ENCODE measurements at places on chromosomes 7 and 10.

GRCh38 chr7:19982841-19983835, 209.7 kb upstream of the TMEM196 start:
- DNase-seq, result peak; percentile 58

- DNase-seq, result no peak
Observed at GRCh38 chr10:114388275-114388674, 16.0 kb downstream of the AFAP1L2 start.

DNA sequence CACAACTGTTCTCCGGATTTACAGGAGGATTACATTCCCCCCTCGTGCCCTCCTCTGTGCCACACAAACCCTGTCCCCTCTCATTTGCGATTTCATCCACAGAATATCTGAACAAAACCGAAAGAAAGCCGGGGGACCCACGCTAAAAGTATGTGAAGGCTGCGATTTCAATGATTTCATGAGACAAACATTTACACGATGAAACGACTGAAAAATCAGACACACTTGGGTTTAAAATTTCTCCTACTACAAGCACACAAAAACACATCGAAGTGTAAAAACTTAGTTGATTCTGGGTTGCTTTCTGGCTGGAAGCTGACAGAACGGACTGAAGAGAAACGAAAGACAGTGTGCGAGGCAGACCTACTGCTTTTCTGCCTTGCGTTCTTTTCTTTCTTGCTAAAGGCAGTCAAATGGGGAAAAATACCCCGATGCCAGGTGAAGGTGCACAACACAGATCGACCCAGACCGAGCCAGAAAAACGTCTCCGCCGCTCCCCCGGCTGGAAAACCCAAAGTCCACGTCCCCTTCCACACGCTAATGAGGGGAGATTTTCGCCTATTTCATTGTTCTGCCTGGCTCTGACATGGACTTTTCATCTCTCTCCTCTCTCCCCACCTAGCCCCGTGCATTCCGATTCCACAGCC, 1.2 kb downstream of the HIPK2 start:
- DNase-seq, result no peak

DNA sequence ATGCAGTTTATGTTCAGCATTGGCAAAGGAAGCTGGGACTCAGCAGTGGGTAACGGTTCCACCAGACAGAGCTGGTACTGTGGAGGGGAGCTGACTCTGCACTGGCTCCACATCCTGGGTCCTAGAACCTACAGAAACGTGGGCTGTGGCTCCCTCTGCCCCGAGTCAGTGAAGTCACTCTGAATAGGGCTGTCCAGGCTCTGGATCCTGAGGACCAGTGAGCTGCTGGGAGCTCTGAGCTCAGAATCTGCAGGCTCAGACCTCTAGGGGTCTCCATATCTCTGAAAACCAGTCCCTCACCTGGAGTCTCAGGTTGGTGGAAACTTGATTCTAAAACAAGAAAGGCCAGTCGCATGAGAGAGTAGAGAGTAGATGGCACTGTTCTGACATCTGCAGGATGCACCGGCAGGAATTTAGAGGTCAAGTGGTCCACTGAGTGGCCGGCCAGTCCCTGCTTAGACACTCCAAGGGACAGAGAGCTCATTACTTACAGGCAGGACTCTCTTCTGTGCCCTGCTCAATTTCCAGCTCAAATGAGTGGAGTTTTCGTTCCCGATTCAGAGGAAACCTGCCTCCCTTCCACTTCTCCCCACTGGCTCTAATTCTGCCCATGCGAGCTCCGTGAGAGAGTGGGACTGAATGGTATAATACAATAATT, 18.6 kb downstream of the NPFFR1 start:
- DNase-seq, result no peak

DNA sequence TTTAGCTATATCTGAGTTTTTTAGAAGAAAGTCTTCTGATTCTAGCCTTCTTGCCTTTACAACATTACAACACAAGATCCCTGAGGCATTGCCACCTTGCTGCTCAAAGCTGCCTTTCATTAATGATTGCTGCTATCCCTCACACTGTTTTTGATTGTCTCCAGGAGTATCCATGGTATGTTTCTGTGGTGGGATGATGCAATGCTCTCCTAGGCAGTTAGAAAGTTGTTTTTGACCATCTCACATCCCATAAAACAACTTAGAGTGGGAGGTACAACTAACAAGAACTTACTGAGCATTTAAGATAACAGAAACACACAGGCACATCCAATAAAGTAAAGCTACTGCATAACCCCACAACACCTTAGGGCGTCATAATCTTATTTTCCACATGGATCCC, 1156.0 kb upstream of the LRRTM3 start:
- no peak for DNase-seq

- no peak for DNase-seq
Observed at GRCh38 chr10:26378861-26379294, 59.3 kb upstream of the APBB1IP start.

GRCh38 chr7:7352845-7353244, 170.5 kb downstream of the C1GALT1 start:
- DNase-seq, result no peak

- no peak for DNase-seq
Observed at GRCh38 chr10:131849591-131850382, 51.0 kb upstream of the PPP2R2D start.

- no peak for DNase-seq
Observed at GRCh38 chr10:125846894-125847293, 23.5 kb downstream of the BCCIP start.

DNA sequence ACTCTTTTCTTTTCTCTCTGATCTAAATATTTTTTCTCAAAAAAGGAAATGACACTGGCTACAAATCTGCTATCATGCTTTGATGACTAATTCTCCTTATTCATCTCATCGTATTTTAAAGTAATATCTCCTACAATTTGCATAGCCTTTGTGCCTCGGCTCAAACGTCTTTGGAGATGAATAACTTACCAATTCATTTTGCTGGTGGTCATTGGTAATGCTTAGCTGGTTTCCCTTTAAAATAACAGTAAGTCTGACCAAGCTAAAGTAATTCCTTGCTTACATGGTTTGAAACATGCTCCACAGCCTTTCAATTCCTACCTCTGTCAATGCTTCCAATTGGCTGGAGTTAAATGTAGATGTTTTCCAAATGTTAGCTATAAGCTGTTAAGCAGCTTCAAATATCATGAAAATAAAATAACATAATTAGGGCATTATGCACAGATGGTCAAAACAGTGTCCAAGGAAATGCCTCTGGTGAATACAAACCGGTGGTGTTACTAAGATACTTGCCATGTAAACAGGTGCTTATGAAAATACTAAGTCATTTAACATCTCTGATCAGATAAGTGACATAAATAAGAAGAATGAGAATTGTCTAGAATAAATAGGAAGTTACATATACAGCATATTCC, 435.0 kb downstream of the POM121L12 start:
- peak; percentile 35 for DNase-seq

- no peak for DNase-seq
Observed at GRCh38 chr10:3803927-3804741, 19.1 kb upstream of the KLF6 start.

GRCh38 chr7:8561449-8561848, 128.0 kb downstream of the NXPH1 start:
- no peak for DNase-seq

- no peak for DNase-seq
Observed at GRCh38 chr10:80493522-80494051, 39.5 kb downstream of the TSPAN14 start.

DNA sequence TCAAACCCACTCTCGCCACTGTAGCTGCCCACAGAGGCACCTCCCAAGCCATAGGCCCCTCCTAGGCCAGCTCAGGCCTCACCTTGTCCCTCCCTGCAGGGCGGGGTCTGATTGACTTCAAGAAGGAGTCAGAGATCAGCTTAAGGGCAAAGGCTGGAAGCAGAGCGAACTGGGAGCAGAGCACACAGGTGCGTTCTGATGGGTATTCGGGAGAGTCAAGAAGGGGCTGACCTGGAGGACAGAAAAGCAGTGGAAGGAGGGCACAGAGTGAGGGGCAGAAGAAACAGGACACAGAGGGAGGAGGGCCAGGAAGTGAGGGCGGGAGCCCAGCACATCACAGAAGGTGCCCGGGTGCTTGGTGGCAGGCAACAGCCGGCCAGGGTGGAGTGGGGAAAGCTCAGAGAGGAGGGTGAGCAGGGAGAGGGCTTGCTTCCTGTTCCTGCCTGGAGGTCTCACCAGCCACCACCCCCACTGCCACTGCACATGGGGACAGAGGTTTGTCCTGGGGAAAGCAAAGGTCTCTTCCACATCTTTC, at the start of gene AOC1:
AOC1 (plus strand) TSS at position 147 of the 535 bp plus-strand sequence. CDS start 3,954 bp downstream, outside the sequence.
- DNase-seq, result no peak

DNA sequence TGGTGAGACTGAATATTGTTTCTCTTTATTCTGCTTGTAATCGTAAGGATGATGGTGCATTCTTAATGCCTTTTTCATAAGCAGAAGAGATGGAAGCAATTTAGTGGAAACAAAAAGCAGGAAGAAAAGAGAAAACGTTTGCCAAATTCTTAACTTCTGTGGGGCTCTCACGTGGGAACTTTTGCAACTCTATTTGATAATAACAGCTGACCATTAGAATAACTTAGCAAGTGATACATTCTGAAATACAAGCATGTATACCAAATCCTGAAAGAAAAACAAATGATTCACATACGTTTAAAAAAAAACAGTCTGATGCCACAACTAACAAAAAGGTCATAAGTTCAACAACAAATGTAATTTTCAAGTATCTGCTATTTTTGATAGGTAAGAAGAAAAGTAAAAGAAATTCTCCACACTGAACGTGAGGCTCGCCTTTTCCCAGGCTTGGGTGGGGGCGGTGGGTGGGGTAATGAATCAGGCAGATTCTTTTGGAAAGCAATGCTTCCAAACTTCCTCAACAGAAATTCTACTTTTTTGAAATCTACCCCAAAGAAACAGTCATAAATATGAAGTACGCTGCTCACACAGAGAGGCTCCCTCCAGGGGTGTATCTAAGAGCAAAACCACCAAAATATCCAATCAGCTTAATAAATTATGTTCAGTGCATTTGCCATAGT, 446.2 kb upstream of the MGMT start:
- no peak for DNase-seq

DNA sequence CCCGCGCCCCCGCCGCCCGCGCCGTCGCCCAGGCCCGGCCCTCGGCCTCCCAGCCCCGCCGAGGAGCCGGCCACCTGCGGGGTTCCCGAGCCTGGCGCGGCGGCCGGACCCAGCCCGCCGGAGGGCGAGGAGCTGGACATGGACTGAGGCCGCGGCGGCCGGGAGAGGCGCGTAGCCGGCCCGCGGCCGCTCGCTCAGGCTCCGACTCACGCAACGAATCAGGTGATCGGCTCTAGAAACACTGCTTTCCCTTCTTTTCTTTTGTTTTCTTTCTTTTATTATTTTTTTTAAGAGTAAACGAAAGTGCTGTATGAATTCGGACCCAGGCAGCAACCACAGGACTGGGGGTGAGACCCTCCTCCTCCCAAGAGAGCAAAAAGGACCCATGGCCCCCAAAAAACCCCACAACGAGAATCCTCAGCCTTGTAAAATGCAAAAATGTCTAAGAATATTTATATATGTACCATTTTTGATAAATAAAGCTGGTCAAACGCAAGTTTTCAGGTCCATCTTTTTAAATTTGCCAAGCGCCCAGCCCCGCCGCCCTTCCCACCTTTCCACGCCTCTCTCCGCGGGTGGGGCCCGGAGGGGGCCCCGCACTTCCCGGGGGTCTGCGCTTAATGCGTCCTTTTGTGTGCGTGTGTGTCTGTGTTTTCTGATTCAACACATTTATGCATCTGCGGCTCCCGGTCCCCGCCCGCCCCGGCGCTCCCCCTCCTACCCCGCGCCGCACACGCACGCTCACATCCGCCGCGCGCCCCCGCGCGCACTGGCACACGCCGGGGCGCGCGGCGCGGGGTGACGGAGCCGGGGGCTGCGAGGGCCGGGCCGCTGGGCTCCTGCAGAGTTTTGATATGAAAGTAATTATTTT, 4.4 kb downstream of the UNCX start:
- no peak for DNase-seq

DNA sequence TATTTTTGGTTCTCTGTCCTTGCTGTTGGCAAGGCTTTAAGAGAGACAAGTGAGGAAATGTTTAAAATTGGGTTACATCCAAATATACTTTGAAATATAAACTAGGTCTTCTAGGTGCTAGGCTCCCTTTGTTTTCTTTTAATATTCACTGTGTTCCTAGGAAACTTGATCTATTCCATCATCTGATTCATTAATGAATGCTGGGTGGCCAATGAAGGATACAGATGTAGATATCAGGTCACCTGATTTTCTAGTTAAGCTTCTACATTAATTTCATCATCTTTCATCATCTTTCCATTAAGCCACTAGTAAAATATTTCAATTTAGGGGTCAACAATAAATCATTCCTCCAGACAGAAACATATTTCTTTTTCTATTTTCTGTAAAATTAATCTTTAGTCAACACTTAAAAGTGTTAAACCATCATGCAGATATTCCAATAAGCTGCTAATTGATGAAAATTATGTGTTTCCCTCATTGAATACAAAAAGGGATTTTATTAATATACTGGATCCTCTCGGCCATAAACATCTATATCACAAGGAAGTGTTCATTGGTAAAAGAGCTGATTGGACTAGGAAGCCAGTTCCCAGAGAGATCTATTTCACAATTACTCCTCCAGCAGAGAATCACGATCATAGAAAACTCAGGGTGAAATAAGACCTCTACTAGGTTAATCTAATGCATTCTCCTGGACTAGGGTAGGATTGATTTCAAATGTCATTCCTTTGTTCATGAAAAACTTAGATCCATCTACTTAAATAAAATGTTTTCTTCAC, 14.7 kb downstream of the HGF start:
- DNase-seq, result no peak

GRCh38 chr7:1520539-1521234, 9.8 kb upstream of the MAFK start:
- no peak for DNase-seq

GRCh38 chr10:34241226-34242000, 573.7 kb downstream of the PARD3 start:
- DNase-seq, result peak; percentile 10

- DNase-seq, result no peak
Observed at GRCh38 chr10:14585287-14586193, 189.2 kb downstream of the FAM107B start.

DNA sequence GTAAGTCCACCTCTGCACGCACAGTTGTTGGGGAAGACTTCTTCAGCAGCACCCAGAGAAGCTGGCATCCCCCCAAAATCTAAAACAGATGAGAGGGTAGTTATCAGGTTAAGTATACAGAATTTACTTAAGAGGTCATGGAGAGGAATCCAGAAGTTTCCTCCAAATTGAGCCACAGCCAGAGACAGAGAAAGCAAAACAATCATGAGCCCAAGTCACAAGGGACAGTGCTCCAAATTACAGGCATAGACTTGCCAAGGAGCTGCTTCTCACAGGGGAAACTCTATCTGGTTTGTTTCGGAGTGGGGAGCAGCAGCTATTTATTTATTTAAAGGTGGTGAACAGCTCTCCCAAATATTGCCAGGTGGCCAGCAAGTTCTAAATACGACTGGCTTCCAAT, 308.4 kb downstream of the SKIDA1 start:
- DNase-seq, result no peak

- no peak for DNase-seq
Observed at GRCh38 chr10:79029478-79030390, 39.0 kb upstream of the ZMIZ1 start.

- no peak for DNase-seq
Observed at GRCh38 chr10:97428572-97428981, 2.6 kb downstream of the PGAM1 start.

GRCh38 chr7:45588466-45588865, 14.3 kb downstream of the ADCY1 start:
- DNase-seq, result no peak

GRCh38 chr7:37541810-37542443, 93.3 kb upstream of the ELMO1 start:
- no peak for DNase-seq

GRCh38 chr7:21704359-21704758, 161.5 kb downstream of the DNAH11 start:
- peak; percentile 92 for DNase-seq
